Stimulated activated CD4-positive, alpha-beta T cell treated with anti-CD3 and anti-CD28 coated beads, Interleukin-4, amount 100 ng/mL, for 48 hours (primary cell): ENCODE measurements at places on chromosomes 5 and 9.

- no peak for DNase-seq
Observed at GRCh38 chr5:89572696-89573095, 689.7 kb upstream of the MEF2C start.

- DNase-seq, result no peak
Observed at GRCh38 chr9:98781588-98782383, 14.6 kb downstream of the ANKS6 start.

GRCh38 chr9:69115621-69116020 lies 58.5 kb upstream of the TJP2 start:
- no peak for DNase-seq

DNA sequence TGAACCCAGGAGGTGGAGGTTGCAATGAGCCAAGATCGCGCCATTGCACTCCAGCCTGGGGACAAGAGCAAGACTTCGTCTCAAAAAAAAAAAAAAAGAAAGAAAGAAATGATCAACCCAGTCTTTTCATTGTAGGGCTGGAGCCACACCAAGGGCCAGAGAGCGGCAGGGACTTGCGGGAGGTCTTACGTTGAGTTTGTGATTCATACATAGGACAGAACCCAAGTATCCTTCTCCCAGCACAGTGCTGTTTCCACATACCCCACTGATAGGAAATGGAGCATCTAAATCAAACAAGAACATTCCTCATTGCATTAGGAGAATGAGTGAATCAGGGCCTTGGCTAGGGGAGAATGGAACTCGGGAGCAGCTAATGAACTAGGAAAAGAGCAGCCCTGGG lies 3.5 kb upstream of the TNIP1 start:
- no peak for DNase-seq
